ENCODE measurements at places on chromosomes 5 and 9. TPM values are rescaled to one million over a fixed set of nuclear protein-coding genes. Genes with fewer than 3 reads are reported as not detected.

Gene TIMD4
- 0.99 TPM for total RNA-seq

DNA sequence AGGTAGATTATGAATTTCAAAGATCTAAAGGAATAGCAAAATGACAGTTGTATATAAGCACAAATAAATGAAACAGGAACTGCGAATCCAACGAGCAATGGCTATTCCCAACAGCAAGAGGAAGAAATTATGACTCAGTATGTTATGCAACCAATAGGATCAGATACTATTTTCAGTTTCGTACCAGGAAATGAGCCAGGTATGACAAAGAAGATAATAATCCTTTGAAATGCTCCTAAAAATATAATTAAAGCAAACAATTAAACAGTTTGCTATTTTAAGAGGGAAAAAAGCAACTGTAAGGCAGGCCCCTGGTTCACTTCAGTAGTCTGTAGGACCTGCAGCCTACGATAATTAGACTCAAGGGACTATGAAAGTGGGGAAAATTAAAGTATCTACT lies 58.9 kb downstream of the AUH start:
- DNase-seq, result no peak

- DNase-seq, result no peak
Observed at GRCh38 chr9:4196376-4196775, 103.5 kb downstream of the GLIS3 start.

Gene PCDHB15
- 10.9 TPM for total RNA-seq

Gene HK3
- total RNA-seq, result 38.8 TPM

DNA sequence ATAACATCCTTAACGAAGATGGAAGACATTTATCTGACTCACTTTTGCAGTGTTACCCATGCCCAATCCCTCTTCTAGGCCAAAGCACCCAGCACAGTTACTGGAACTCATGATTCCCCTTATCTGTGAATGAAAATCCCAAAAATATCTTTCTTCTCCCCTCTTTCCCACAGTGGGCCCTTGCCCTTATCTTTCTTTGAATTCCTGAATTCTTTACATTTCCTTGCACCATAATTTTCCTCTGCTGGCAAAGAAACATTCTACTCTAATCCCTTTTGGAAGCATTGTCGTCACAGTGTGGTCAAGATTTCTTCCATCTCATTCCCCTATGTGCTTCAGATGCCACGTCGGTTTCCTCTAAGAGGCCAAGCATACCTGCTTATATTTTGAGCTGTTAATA lies 135.9 kb upstream of the LIFR start:
- DNase-seq, result no peak

DNA sequence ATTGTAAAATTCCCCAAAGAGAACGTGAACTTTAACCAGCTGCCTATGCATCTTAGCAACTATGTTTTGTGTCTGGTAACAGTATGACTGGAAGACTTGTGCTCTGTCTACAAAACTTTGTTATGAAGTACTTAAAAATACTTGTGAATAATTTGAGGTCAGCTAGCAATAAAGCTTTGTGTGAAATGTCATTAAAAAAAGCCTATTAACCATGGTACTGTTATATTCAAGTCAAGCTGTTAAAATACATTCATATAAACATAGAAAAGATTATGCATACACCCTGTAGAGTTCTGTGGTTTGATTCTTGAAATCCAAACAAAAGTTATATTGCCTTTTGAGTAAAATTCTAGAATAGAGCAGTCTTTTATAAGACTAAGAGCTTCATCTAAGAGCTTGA lies 60.1 kb downstream of the VCAN start:
- DNase-seq, result no peak

DNA sequence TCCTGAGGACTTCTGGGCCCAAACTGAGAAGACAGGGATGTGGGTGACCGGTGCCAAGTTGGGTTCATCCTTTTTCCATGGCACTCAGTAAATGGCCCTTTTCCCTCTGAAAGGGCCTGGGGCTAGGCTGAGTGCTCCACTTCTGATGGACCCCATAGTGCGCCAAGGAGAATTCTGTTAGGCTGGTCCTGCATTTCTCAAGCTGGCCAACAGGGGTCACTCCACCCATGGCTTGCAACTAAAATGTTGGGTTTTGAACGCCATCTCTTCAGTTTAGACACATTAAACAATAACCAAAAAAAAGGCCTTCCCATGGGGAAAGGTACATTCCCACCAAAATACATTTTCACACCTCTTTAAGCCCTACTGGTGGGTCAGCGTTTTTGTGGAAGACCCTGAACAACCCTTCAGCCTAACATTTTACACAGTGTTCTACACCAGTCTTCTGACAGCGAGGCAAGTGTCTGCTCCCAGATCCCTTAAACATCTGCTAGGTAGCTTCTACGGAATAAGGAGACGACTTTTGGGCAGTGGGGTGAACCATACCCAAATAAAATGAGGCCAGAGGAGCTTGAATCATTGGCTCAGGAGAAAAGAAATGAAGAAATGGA lies 27.3 kb downstream of the CNTFR start:
- DNase-seq, result no peak

GRCh38 chr9:40926404-40927259 lies 201.8 kb downstream of the FOXD4L6 start:
- no peak for DNase-seq

DNA sequence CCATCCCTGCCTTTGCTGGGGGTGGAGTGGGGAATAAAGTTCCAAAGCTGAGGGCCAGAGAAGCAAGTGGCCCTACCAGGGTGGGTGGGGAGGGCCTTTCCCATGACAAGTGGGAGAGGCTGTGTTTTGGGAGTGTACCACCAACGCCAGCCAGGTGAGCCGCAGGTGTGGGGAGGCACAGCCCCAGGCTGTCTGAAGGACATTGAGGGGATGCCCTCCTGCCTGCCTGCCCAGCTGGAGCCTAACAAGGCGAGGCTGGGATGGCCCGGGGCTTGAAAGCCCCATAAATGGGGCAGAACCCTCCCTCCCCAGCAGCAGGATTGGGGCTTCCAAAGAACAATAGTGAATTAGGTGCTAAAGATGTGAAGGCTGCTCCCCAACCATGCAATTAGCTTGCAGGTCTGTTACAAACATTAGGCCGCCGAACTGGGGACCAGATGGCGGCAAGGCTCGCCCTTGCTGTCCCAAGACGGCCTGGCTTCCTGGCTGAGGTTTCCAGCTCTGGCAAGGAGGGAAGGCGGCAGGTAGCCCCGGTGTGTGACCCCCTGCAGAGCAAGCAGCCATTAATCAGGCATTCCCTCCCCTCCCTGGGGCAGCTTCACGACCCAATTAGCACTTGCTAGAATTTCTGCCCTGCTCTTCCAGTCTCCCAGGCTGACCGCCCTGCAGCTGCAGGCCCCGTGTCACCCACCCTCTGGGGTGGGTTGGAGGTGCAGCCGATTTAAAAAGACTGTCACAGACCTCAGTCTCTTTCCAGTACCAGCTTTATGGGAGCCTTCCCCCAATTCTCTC lies 42.9 kb downstream of the FGF18 start:
- DNase-seq, result peak; percentile 70

DNA sequence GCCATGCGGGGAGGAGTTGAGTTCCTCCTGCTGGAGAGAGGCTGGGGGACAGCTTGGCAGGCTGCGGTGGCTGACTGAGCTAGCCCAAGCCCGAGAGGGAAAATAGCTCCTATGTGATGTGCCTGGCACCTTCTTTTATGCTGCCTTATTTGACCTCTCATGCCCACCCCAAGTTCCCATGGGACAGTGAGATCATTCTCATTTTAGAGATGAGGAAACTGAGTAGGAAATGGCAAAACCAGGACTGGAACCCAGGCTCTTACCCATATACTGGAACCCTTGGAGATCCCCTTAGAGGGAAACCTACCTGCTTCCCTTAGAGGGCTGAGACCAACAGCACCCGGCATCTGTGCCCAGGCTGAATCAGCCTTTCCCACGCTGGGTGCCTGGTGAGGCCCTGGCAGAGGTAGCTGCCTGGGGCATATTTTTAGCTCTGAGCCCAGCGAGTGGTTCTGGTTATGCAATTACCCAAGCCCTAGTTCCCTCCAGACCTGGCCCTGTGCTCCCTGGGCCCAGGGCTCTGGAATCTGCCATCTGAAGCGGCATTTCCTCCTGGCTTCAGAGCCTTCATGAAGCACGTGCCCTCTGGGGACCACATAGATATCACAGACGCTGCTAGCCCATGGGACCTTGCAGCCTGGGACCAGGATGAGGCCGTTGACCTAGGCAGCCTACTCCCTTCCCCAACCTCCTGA lies 23.6 kb downstream of the COL27A1 start:
- peak; percentile 82 for DNase-seq

DNA sequence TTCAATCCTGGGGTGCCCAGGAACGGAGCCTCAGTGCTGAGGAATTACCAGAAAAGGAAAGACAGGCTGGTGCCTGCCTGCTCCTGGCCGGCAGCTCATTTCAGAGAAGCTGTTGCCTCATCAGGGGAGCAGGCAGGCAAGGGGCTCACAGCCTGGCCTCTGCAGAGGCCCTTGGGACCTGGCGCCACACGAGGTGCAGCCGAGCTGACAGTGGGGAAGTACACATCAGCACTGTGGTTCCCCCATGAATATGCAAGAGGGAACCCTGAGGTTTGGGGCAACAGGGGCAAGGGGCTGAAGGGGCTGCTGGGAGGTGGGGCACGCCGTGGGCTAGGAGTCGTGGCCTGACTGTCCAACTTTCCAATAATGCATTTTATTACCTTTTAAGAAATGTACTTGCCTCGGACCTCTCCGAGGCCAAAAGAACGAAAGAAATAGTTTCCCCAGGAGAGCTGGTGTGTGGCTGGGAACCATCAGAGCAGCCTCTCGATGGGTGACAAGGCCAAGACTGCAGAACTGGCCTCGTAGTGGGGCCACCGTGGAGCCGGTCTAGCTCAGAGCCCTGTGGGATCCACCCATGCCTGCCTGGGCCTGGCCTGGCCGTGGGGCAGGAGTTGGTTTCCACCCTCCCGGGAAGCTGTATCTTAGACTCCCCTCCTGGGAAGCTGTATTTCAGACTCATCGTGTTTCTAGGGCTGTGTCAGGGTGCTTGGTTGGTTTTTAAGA lies 198.6 kb downstream of the PAX5 start:
- DNase-seq, result no peak

Measured in aorta (tissue), 5 donors.